ENCODE measurements at places on chromosomes 5 and 9.

DNA sequence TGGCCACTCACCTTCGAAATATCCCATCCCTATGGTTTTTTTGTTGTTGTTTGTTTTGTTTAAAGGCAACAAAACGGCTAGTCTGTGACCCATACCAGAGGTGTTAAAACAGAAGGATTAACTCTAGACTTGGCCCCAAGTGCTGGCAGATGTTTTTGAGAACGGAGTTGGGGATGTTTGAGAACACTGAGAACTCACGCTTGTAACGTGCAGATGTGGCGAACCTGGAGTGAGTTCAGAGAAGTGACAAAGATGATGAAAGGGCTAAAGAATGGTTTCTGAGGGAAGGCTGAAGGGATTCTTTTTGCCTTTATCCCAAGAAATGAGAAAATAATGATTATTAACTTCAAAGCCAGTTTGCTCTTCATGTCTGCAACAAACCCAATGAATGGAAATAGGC, 286.5 kb downstream of the ZNF608 start:
- DNase-seq = no peak

GRCh38 chr5:29758986-29759421, 1434.5 kb upstream of the CDH6 start:
- no peak for DNase-seq

DNA sequence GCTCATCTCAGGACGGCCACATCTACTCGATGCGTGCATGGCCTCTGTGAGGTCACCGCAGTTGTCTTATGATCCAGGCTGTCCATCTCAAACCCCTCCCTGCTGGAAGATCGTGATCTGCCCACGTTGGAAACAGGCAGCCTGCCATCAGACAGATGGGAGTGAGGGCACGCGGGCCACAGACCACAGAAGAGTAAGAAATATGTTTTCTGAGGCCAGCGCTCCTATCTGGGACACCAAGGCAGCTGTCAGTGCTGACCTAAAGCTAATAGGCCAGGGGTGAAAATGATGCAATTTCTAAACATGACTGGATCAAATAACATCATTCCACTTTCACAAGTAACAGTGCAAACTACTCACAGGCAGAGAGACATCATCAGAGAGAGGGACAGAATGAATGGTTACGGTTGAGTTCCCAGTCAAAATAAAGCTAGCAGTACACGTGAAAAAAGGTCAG, 57.1 kb upstream of the CER1 start:
- no peak for DNase-seq

DNA sequence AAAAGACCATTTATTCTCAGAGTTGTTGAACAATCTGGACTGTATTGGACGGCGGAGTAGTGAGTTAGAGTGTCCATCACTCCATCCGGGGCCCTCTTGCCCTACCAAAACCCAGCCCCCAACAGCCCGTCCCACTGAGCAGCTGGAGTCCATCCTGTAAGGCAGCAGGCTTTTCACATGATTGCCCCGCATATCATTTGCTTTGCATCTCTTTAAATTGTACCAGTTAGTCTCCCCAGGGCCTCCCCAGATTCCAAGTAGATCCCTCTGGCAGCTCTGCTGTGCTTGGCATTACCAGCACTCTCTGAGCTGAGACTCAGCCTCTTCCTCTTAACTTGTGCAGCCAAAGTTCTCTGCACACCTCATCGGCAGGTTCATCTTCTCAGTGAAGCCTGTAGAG, 48.6 kb upstream of the ADCY2 start:
- DNase-seq = no peak

DNA sequence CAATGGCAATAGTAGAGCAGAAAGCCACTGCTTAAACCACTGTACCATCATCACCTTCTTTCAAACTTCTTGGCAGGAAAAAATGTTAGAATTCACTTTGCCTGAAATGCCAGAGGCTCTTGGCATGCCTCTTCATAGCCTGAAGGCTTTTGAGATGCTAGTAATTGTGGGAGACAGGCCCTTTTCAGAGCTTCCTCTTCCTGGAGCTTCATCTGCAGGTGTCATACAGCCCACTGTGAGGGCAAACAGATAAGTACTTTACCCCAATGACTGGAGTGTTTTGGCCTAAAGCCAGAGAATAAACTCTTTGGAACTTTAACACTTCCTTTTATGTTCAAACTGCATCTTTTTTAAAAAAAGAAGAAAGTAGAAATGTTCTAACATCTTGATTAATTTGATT, 81.3 kb upstream of the TMEM171 start:
- DNase-seq = no peak

DNA sequence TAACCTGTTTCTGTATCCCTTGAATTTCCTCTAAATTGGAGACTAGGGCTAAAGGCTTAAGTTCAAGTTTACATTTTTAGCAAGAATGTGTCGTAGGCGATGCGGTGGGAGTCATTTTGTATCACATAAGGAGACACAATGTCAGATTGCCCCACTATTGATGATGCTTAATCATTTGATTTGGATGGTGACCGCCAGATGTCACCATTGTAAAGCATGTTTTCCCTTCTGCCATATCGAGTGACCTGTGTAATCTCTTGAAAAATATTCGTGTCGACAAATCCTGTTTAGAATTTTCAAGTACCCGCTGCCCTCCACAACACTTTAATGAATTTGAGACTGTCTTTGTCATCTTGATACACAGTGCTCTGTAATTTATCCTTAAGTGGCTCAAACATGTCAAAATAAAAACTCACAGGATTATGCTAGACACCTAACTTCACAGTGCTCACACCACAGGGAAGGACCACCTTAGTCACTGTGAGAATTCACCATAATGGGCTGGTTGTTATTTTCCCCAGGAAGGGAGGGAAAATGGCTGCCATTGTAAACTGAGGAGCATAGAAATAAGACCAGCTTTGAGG, 34.5 kb upstream of the SLC46A2 start:
- peak; percentile 45 for DNase-seq

GRCh38 chr5:147371290-147371689, 136.5 kb downstream of the STK32A start:
- DNase-seq = no peak

- DNase-seq = no peak
These were observed 197.9 kb downstream of the KCTD16 start for GRCh38 chr5:144368556-144368955.

DNA sequence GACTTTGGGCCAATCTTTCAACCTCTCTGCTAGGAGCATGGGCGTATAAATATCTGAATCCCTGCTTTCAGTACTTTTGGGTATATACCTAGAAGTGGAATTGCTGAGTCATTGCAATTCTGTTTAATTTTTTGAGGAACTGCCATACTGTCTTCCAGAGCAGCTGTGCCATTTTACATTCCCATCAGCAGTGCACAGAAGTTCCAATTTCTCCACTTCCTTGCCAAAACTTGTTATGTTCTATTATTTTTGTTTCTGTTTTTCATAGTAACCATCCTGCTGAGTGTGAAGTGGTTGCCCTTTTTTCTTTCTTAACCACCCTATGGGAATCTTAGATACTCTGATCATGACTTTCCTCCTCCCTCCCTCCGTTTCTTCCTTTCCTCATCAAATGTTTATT, 11.1 kb upstream of the CCIN start:
- DNase-seq = no peak

DNA sequence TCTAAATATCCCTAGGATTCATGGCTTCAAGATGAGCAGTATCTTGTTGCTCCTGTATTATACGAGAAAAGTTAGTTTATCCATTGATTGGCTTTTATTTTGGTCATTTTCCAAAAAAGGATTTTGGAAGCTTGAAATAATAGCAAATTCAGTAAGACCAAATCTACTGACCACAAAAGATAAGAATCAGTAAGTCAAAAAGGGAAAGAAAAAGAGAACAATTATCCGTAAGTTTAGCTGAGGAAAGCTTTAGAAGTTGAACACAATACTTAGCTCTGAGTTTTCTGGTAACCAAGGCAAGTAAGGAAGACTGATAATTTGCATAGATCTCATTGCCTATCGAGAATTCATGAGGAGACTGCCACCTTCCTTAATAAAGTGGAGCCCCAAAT, 9.1 kb downstream of the TGFBR1 start:
- DNase-seq = no peak

GRCh38 chr5:172830275-172830799, 3.7 kb upstream of the ERGIC1 start:
- DNase-seq = no peak

GRCh38 chr5:72410688-72411295, 90.6 kb downstream of the PTCD2 start:
- DNase-seq = no peak

- DNase-seq = no peak
These were observed 63.0 kb upstream of the TAF11L2 start for GRCh38 chr5:17434982-17435381.

DNA sequence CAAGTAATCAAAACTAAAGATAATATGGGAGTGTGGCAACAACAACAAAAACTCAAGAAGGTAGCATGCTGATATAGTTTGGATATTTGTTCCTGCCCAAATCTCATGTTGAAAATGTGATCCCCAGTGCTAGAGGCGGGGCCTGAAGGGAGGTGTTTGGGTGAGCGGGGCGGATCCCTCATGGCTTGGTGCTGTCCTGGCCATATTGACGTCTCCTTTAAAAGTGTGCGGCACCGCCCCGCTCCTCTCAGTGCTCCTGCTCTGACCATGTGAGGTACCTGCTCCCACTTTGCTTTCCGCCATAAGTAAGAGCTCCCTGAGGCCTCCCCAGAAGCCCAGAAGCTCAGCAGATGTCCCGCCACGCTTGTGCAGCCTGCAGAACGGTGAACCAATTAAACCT, 25.6 kb downstream of the MED27 start:
- DNase-seq = no peak

- DNase-seq = no peak
These were observed 87.5 kb downstream of the GPR21 start for GRCh38 chr9:123120953-123121352.

- no peak for DNase-seq
These were observed 67.4 kb upstream of the DMRTA1 start for GRCh38 chr9:22379272-22379671.

DNA sequence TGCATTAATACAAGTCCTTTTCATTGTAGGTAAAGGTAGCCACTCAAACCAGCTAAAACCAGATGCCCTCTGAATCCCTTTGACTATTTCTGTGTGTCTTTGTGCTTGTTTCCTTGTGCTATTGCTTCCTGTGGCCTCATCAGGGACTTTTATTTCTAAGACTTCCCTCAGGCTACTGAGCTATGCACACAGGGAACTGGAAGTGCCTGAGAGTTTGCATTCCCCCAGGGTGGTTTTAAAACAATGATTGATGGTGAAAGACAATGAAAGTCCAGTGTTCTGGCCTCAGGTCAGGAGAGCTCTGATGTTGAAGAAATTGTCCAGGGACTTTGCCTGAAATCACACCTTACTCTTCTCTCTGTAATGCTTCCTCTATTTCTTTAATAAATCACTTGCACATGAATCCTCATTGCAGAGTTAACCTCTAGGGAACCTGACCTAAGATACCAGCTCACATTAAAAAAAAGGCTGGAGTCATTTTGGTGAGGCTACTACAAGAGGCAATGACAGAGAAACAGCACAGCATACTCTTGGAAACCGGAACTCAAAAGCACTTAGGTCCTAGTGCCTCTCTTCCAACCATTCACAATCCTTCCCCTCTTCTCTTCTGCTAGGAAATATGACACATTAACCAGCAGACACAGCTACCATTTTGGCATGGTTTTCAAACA, 158.1 kb upstream of the NREP start:
- no peak for DNase-seq

DNA sequence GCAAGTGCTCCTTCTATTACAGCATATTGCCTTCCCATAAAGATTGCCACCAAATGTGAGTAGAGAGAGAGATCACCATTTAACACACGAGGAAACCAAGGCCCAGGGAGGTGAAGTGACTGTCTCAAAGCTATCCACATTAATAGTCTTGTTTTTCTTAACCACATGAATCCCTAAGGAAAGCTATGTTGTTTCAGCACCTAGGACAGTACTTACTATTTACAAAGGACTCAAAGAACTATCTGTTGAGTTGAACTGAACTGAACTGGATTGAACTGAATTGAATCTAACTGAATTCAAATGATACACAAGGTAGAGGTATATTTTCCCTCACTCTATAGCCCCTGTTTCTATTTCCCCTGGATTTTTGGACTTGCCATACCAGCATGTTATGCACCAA, 430.4 kb downstream of the CAAP1 start:
- no peak for DNase-seq

All from GM03348 (cell line).